ENCODE measurements at places on chromosomes 7 and 10.

DNA sequence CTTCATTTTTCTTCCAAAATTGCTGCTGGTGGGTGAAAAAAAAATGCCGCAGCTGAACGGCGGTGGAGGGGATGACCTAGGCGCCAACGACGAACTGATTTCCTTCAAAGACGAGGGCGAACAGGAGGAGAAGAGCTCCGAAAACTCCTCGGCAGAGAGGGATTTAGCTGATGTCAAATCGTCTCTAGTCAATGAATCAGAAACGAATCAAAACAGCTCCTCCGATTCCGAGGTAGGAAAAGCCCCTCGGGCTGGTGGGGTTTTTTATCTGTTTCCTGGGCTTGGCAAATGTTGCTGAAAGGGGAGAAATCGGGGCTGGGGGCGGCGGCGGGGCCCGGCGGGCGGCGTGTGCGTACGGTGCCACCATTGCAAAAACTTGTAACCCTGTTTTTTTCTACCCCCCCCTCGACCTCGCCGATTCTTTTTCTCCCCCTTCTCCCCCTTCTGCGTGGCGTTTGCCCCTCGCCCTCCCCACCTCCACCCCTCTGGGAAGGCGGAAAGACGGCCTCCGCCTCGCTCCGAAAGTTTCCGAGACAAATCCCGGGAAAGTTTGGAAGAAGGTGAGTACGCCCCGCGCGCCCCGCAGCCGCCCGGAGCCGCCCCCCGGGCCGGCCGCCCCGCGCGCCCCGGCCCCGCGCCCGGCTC, 789 bp downstream of the TCF7L2 start:
- H3K27ac ChIP-seq, result peak overlapping the region; percentile 100
- peaks cover 64% of the 10 kb centered on the region for H3K4me1 ChIP-seq
- DNase-seq, result peak; percentile 29
- peaks cover 15% of the 10 kb centered on the region for H3K27me3 ChIP-seq
- no peaks in the 10 kb centered on the region for H3K36me3 ChIP-seq

- no peaks in the 10 kb centered on the region for H3K27me3 ChIP-seq
- H3K27ac ChIP-seq, result no peak overlapping the region
- H3K4me1 ChIP-seq, result peaks cover 12% of the 10 kb centered on the region
- H3K4me3 ChIP-seq, result no peak overlapping the region
Observed at GRCh38 chr7:1645476-1645875, 24.6 kb upstream of the ELFN1 start.

DNA sequence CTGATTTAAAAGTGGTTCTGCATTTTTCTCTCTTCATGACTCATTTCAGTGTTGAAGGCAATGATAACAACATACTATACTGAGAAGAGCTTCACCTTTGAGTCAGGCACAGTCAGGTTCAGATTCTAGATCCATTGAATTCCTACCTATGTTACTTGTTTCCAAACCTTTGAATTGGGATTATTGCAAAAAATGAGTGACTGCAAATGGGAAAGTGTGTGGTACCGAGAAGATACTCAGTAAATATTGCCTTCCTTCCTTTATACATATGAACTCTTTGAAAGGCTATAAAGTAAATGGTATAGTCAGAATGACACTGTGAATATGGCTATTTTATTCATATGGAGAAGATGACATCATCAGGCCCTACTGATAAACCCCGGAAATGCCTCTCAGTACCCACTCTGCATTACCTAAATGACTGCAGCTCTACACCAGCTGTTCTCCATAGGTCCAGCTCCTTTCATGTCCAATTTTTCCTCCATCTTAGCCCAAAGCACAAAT, 66.7 kb upstream of the FGL2 start:
- peaks cover 6% of the 10 kb centered on the region for H3K4me1 ChIP-seq
- no peaks in the 10 kb centered on the region for H3K36me3 ChIP-seq
- H3K4me3 ChIP-seq, result no peak overlapping the region
- H3K27me3 ChIP-seq, result no peaks in the 10 kb centered on the region

- peaks cover 27% of the 10 kb centered on the region for H3K4me1 ChIP-seq
- peak; percentile 35 for DNase-seq
- H3K4me3 ChIP-seq, result no peak overlapping the region
- no peaks in the 10 kb centered on the region for H3K36me3 ChIP-seq
- H3K27ac ChIP-seq, result peak overlapping the region; percentile 38
Observed at GRCh38 chr10:125982260-125982948, 86.0 kb downstream of the FANK1 start.

DNA sequence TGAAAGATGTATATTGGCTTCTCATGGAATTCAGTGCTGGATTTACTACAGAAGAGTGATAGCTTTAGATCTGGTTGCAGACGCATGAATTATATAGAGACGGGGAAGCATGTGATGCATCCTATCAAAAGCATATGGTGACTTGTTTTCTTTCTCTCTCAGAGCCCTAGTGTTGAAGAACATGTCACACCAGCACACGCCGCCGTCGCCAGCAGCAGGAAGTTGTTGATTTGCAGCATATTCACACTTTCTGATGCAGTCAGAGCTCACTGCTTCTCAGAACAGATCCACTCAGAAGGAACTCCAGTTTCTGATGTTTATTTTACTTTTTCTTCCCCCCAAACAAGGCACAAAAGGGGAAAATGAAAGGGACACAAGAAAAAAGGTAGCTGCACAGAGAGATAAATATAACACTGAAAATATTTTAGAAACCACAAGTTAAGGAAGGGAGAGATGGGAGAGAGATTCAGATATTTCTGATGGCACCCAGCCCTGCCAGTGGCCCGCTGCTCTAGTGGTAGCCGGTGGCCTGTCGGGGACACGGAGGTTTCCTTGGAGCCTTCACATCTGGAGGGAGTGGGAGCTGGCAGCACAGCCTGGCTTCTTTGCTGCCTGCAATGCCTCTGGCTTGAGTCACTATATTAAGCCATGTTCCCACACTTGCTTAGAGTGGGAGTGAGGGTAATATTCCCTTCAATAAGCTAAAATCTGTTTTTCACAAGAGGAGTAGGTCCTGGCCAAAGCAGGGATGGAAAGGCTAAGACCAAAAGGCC, 123.2 kb downstream of the NRP1 start:
- H3K4me1 ChIP-seq, result peaks cover 23% of the 10 kb centered on the region
- peaks cover 22% of the 10 kb centered on the region for H3K36me3 ChIP-seq
- no peak overlapping the region for H3K4me3 ChIP-seq
- no peak overlapping the region for H3K27ac ChIP-seq
- no peak for DNase-seq
- no peaks in the 10 kb centered on the region for H3K27me3 ChIP-seq

GRCh38 chr7:111051832-111052231, 39.1 kb upstream of the LRRN3 start:
- peaks cover 27% of the 10 kb centered on the region for H3K4me1 ChIP-seq
- H3K27me3 ChIP-seq, result no peaks in the 10 kb centered on the region
- no peak overlapping the region for H3K27ac ChIP-seq
- no peak overlapping the region for H3K4me3 ChIP-seq

GRCh38 chr7:24808518-24808917, 51.3 kb upstream of the GSDME start:
- no peak overlapping the region for H3K27ac ChIP-seq
- H3K4me3 ChIP-seq, result no peak overlapping the region
- peaks cover 2% of the 10 kb centered on the region for H3K36me3 ChIP-seq
- DNase-seq, result no peak
- no peaks in the 10 kb centered on the region for H3K27me3 ChIP-seq
- H3K4me1 ChIP-seq, result no peaks in the 10 kb centered on the region

DNA sequence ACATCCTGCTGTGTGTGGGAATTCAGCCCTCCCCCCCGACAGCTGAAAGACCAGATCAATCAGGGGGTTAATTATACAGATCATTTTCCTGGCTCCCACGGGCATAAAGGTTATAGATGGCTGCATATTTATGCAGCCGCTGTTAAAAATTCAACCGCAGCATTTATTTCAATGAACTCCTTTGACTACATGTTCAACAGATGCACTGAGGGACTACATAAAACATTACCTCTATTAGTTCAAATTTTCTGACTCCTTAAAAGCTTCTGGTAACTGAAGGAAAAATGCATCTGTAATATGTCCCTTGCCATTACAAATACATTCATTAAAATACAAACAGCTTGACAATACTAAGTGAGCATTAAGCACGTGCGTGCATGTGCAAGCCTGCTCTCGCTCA, 49.7 kb upstream of the YAE1 start:
- no peak overlapping the region for H3K27ac ChIP-seq
- DNase-seq, result no peak
- H3K27me3 ChIP-seq, result no peaks in the 10 kb centered on the region

GRCh38 chr7:30460246-30460633, 18.3 kb downstream of the NOD1 start:
- no peak for DNase-seq
- H3K27me3 ChIP-seq, result no peaks in the 10 kb centered on the region
- H3K36me3 ChIP-seq, result no peaks in the 10 kb centered on the region
- H3K27ac ChIP-seq, result no peak overlapping the region
- H3K4me3 ChIP-seq, result no peak overlapping the region

DNA sequence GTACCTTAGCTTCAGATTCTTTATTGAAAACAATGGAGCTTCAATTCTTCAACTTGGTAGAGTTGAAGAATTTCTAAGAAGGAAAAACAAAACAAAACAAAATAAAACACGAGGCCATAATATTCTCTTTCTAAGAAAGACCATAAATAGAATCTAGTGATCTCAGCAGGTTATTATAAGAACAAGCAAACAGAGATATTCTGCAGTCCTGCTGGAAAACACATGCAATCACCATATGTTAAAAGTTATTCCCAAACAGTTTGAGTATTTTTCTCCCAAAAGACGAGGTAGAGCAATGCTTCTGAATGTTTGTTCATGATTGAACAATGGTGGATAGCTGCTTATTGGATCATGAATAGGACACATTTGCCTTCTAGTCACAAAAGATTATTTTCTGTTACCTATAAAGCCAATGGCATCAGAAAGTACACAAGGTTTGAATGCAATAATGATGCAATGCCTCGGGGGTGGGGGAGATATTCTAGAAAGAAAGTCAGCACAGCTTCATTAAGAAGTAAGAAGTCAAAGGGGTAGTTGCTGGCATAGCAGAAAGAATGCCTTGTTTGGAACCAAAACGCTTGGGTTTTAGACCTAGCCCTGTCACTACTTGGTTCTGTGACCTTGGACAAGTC, 59.3 kb downstream of the CREB3L2 start:
- peaks cover 6% of the 10 kb centered on the region for H3K36me3 ChIP-seq
- no peak overlapping the region for H3K27ac ChIP-seq
- no peak overlapping the region for H3K4me3 ChIP-seq
- peaks cover 36% of the 10 kb centered on the region for H3K4me1 ChIP-seq
- H3K27me3 ChIP-seq, result no peaks in the 10 kb centered on the region

DNA sequence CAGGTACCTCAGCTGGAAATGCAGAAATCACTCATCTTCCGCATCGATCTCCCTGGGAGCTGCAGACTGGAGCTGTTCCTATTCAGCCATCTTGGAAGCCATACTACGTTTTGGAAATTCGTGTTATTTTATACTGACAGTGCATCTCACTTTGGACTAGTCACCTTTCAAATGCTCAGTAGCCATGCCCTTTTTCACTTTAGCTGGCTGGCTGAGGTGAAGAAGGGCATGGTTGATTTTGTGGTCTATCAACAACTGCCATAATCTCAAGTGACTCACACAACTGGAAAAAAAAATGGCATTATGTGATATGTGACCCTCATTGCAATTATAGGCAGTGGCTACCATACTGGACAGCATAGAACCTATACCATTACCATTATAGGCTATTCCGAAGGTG, 100.5 kb downstream of the CCDC71L start:
- H3K36me3 ChIP-seq, result peaks cover 4% of the 10 kb centered on the region
- DNase-seq, result no peak
- H3K27me3 ChIP-seq, result peaks cover 3% of the 10 kb centered on the region
- H3K4me3 ChIP-seq, result no peak overlapping the region

DNA sequence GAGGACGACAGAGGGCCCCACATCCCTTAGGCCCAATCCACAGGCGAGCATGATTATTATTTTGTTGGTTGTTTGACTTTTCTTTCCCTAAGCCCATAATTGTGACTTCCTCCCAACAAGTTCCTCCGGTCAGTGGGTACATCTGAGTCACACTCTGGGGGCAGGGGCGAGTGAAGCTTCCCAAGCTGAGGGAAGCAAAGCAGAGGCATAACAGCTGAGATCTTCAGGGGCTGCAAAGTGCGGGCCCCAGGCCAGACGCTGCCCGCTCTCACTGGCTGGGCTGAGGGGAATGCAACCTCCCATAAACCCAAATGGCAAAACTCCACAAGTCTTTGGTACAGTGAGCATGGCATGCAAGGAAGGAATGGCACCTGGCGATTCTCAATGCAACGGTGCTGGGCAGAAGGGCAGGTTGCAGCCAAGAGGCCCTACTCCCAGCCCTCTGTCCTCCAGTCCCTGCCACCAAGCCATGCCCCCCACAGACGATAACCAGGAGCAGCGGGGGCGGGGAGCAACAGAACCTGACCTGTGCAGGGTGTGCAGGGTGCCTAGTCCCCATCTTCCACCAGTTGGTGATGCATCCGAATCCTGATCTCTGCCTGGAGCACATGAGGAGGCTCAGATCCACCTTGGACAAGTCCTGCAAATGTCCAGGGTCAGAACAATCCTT, 25.3 kb downstream of the TNS3 start:
- no peak overlapping the region for H3K27ac ChIP-seq
- no peaks in the 10 kb centered on the region for H3K36me3 ChIP-seq
